GM04503 (cell line): ENCODE measurements at places on chromosomes 11 and 22.

DNA sequence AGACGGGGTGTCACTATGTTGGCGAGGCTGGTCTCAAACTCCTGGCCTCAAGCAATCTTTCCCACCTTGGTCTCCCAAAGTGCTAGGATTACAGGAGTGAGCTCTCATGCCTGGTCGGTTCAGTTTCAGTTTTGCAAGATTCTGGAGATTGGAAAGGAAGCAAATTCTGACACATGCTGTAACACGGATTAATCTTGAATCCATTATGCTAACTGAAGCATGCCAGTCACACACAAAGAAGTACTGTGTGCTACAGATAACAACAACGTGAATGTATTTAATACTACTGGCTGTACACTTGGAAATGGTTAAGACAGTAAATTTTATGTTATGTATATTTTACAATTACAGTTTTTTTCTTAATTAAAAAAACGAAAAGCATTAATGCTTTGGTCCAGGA lies 107.6 kb downstream of the MED15 start:
- DNase-seq: no peak

DNA sequence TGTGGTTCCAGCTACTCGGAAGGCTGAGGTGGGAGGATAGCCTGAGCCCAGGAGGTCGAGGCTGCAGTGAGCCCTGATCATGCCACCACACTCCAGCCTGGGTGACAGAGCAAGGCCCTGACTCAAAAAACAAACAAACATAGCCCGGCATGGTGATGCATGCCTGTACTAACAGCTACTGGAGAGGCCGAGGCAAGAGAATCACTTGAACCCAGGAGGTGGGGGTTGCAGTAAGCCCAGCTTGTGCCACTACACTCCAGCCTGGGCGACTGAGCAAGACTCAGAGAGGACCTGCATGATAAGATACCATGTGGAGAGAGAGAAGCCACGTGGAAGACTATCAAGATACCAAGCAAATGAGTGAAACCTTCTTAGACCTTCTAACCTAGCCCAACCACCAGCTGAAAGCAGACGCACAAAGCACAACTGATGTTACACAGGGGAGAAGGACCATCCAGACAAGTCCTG lies 36.1 kb downstream of the AMBRA1 start:
- DNase-seq: no peak

DNA sequence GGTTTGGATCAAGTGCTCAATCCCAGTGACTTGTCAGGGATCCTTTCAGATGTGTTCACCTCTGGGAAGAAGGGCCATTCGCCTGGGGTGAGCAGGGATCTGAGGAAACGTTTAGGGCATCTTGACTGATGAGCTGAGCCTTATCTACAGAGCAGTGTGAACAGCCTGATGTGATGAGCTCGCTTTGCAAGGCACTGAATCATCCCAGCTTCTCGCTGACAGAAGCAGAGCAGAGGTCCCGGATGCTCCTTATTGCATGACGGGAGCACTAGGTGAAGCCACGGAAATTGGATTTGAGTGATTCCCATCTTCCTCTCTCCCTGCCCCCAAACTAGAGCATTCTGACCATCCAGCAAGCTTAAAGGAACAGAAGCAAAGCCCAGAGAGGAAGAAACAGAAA lies 46.5 kb downstream of the SEZ6L start:
- no peak for DNase-seq

GRCh38 chr11:128548649-128549255 lies 38.6 kb downstream of the ETS1 start:
- no peak for DNase-seq
